ENCODE measurements at places on chromosomes 1 and 21. TPM values are rescaled to one million over a fixed set of nuclear protein-coding genes. Genes with fewer than 3 reads are reported as not detected.

DNA sequence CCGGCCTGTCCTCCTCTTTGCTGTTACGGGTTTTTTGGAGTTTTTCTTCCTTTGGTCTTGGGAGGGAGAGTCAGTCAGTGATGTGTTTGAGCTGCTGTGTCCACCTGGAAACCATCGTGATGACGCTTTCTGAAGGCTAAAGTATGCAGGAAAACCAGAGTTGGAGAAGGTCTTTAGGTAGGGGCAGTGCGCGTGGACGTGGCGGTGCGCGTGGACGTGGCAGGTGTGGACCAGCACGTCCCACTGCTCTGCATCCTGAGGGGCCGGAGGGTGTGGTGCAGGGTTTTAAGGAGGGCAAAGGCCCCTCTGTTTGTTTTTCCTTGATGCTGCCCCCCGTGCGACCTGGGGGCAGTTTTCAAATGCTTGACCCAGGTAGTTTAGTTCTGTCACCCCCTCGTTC, 29.9 kb downstream of the PRKCZ start:
- no peak for DNase-seq

GRCh38 chr1:64546013-64546412, 76.1 kb downstream of the CACHD1 start:
- no peak for DNase-seq

- DNase-seq: no peak
These were observed 80.4 kb downstream of the MAN1A2 start for GRCh38 chr1:117447661-117448060.

NKAIN1 gene
- not detected for total RNA-seq

HAO2 gene
- not detected for total RNA-seq

Data from CD4-positive, alpha-beta memory T cell (primary cell).